Stimulated activated CD8-positive, alpha-beta memory T cell treated with anti-CD3 and anti-CD28 coated beads, Interleukin-4, amount 100 ng/mL, for 1 hour (primary cell): ENCODE measurements at places on chromosomes 3 and 15.

GRCh38 chr15:52326756-52327155 lies 31.2 kb upstream of the MYO5C start:
- no peak for DNase-seq

GRCh38 chr3:129233538-129233937 lies 15.9 kb upstream of the COPG1 start:
- DNase-seq, result no peak

- DNase-seq, result no peak
These were observed 14.2 kb downstream of the PDZRN3 start for GRCh38 chr3:73610493-73610892.

- DNase-seq, result no peak
These were observed 64.5 kb downstream of the PCSK6 start for GRCh38 chr15:101424984-101425383.

- DNase-seq, result no peak
These were observed 304.1 kb downstream of the RORA start for GRCh38 chr15:60924916-60925397.

- DNase-seq, result no peak
These were observed 1.3 kb downstream of the ELL3 start for GRCh38 chr15:43775411-43775965.

- no peak for DNase-seq
These were observed 35.7 kb downstream of the FLNB start for GRCh38 chr3:58043933-58044332.

DNA sequence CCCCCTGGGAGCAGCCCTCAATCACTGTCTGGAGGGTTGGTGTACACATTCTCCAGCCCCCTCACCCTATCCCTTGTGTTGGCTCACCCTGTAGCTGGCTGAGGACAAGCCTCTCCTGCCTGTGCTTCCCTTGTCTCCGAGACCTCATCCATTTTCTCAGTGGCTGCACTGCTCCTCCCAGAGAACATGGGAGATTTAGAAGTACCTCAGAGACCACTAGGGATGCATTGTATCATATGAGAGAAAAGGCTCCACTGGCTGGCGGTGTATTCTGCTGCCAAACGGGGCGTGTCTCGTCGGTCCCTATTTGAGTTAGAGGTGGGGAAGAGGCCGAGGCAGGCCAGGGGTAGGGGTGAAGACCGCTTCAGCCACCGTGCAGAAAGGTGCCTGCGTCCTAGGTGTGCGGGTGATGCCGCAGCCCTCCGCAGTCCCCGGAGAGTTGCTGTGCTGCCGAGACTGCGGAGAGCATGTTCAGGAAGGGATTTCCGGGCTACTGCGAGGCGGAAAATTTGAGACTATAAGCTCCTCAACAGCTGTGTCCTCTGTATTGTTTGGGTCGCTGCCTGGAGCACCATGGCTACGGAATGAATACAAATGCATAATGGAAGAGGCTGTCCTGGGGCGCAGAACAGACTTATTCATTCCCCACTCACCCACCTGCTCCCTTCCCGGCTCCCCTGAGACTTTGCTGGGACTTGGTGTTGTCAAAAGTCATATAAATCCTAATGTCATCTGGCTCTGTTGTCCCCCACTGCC lies 43.8 kb downstream of the SPSB4 start:
- DNase-seq, result no peak

- no peak for DNase-seq
These were observed 891.9 kb downstream of the ROBO1 start for GRCh38 chr3:78875851-78876250.

- no peak for DNase-seq
These were observed 22.6 kb downstream of the RAB7A start for GRCh38 chr3:128748557-128748956.

DNA sequence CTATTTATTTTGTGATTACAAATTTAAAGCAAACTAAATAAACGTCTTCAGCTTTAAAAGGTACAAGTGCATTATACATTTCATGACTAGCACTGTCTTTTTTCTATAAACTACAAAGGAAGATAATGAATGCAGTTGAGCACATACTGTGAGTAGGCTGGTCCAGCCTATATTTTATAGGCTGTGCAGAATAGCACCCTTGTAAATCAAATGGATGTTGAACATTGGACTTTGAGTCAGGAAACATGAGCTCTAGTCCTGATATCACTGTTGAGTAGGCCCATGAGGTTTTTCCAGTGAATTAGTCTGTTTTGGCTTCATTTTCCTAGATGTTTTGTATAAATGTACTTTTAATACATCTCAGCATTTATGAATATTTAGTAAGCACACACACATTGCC lies 447.3 kb upstream of the KCNMB2 start:
- no peak for DNase-seq

DNA sequence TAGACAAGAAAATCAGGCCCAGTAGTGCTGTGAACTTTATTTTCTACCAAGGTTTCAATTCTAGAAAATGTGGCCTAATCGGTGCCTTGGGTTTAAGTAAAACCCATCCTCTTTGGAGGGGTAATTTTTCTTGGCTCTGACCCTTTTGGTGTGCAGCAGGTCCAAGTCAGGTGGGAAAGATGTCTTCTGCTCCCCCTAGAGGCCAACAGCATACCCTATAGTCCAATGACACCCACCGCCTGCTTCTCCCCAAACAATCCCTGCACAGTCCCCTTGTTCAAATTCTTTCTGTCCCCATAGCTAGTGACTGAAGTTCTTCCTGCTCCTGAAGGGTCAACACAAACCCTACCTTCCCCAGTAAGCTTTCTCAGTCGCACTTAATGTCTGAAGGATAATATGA lies 261.8 kb upstream of the GOLGA6L4 start:
- no peak for DNase-seq

DNA sequence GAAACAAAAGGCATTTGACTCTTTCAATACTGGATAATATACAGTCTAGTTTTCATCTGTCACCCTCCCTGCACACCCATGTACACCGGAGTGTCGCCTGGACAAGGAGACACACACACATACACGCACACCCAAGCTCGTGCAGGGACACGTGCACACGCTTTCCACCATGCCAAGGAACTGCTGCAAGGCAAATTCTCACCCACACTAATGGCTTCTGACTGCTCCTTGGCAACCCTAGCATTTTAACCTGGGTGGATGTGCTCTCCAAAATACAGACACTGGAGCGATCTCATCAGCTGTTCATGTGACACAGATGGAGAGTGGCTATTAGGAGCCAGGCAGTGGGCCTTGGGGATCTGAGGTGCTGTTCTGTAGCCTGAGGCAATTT lies 61.6 kb downstream of the MEIS2 start:
- DNase-seq, result no peak

- DNase-seq, result no peak
These were observed 199.2 kb downstream of the CACNA2D3 start for GRCh38 chr3:54321520-54321919.

- no peak for DNase-seq
These were observed 816.3 kb upstream of the SEMA6D start for GRCh38 chr15:46901001-46901400.

DNA sequence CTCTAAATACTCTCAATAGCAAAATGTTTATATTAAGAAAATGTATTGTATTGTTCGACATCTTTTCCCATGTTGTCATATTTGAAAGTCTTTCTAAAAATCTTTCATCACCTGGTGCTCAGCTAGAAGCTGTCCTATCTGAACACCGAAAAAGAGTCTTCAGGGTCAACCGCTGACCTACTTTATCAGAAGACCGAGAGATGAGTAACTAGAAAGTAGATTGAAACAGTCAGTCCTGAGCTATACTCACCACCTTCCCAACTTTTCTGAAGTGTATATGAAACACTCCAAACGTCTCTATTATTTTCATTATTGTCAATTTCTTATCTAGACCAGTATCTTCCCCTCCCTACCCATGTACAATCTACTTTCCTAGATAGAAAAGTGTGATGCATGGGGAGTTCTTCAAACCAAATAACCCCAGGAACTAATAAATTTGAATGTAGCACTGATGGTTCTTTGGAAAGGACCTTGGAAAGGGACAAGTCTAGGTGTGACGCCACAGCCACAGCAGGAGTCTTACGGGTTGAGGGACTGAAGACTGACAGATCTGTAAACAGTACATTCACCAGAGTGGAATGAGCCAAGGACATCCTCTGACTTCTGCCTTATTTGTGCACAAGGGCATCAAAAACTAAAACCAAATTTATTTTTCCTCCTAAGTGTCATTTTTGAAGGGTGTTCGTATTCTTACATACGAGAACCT lies 58.6 kb downstream of the TMOD3 start:
- no peak for DNase-seq

- no peak for DNase-seq
These were observed 74.2 kb upstream of the PROK2 start for GRCh38 chr3:71859123-71859519.

DNA sequence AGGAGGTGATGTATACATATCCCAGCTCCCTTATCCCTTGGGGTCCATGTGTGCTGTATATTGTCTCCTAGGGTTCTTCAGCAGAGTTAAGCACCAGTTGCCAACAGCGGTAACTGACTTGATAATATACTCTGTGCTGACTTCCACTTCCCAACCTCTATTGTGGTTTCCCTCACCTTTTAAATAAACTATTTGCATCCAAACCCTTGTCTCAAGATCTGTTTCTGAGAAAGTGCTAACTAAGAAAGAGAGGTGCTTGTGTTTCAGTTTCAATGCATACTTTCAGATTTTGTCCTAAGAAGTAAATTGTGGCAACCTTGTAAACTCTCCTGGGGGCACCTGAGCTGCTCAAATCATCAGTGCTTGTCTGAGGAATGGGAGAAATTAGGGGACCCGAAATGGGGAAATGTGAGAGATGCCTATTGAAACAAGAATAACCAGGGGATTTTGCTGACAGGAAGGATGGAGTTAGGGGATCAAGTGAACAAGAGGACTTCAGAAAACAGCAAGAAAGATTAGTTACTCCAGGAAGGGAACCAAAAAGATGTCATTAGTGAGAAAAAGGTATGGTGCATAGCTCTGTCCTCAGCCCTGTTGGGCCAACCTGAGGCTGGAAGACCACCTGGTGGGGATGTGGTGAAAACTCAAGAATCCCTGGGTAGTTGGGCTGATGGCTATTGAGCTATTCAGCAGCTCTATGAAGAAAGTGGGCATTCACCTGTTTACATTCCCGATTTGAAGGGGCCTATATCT lies 50.9 kb upstream of the MRPL3 start:
- DNase-seq, result no peak

- DNase-seq, result no peak
These were observed 341.3 kb upstream of the THBS1 start for GRCh38 chr15:39239562-39239961.
